Activated CD4-positive, alpha-beta T cell treated with anti-CD3 and anti-CD28 coated beads, Interleukin-2, amount 10 ng/mL, durations not matched to agents 7 days and 5 days (primary cell): ENCODE measurements at places on chromosomes 2 and 18.

- no peak for DNase-seq
Measured at GRCh38 chr2:235300368-235301201, 193.3 kb upstream of the AGAP1 start.

DNA sequence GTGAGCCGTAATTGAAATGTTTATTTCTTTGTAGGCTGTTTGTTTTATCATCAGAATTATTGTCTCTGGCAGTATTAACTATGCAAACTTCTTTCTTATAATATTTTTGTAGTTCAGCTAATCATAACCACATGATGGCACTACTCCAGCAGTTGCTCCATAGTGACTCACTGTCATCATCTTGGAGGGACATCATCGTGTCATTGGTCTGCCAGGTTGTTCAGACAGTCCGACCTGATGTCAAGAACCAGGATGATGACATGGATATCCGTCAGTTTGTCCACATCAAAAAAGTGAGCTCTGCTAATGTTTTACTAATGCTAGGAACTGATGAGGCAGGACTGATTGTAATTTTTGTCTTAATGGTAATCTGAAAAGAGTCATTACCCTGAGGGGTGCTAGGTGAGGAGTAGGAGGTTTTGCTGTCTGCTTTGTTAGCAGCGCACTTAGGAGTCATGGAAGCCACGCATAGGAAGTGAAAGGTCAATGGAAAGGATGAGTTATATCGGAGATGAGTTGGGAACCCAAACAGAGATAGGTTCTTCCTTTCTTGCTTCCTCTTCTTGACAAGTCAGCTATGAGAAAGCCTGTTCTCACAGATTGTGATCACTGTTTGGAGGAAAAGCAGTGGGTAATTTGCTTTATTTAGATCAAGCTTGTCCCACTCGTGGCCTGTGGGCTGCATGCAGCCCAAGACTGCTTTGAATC lies 49.2 kb downstream of the PIKFYVE start:
- no peak for DNase-seq

DNA sequence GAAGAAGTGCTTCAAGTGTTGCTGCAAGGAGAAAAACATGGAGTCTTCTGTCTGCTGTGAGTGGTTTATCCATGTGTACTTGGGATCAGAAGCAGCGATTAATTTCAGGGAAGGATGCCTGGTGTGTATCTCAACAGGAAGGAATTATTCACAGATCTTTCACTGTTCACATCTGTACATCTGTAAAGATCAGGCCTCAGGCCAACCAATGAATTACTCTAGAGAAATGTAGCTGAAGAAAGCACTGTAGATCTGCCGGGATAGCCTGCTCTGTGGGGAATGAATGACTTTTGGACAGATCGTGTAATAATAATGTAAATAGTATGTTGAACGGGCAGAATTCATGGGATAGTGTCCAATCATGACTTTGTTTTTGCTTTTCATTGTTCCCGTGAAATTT lies 54.0 kb upstream of the SPP2 start:
- DNase-seq: no peak

- no peak for DNase-seq
Measured at GRCh38 chr2:66137606-66138130, 297.3 kb upstream of the MEIS1 start.

DNA sequence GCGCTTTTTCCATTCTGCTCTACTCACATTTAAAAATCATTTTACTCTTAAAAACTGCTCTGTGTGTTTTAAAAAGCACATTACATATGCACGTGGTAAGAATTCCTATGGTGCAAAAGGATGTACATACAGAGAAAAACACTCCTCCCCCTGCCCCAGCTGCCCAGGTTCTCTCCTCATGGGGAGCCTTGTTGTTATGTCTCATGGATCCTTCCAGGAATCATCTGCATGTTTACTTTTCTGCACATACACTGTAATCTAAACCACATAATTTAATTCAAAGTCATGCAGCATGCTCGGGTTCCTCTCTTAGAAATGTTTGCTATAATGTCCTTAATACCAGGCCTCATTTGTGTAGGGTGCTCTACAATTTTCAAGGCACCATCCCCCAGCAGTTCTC lies 243.3 kb downstream of the LOXHD1 start:
- DNase-seq: no peak
